IPS-NIHi11 (cell line): ENCODE measurements at places on chromosomes 1 and 21.

DNA sequence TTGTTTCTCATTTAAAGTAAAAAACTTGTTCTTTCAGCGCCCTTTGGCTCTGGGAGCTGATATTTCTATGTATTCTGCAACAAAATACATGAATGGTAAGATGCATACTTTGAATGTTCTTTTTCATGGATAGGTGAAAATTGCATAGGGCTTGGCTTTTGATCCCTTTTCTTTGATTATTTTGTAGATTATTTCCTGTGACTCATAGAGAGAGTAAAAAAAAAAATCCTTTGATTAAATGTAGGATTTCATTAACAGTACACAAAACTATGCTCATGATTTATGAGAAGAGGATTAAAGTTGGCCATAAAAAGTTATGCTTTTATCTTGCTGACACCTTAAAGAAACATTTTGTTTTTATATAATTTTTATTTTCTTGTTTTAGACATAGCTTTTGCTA is 18.7 kb downstream of the CTH start:
- no peak for DNase-seq

- no peak for DNase-seq
These were observed 79.4 kb downstream of the TOMM20 start for GRCh38 chr1:235049217-235049616.

DNA sequence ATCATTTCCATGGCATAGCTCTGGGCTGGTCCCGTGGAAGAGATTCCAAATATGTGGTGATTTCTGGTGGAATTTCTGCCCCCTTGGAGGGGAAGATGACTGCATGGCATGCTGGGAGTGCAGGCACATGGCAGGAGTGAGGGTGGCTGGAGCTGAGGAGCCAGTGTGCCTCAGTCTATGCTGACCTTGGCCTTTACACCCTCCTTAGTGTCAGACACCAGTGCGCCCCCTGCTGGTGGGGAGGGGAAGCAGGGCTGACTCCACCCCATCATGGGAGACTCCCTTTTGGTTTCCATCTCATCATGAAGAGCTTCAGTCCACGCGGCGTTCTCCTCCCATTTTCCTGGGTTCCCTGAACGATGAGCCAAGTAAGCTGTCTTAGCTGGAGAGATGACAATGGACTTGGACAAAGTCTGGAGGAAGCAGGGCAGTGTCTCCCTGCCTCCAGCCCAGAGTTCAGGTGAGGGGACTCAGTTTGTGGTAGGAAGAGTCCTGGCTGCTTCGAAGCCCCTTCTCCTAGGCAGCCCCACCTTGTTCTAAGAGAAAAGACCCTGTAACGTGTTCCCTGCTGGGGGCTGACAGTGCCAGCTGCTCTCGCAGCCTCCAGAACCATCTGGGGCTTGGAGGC is 10.3 kb downstream of the ALX3 start:
- DNase-seq, result peak; percentile 75

DNA sequence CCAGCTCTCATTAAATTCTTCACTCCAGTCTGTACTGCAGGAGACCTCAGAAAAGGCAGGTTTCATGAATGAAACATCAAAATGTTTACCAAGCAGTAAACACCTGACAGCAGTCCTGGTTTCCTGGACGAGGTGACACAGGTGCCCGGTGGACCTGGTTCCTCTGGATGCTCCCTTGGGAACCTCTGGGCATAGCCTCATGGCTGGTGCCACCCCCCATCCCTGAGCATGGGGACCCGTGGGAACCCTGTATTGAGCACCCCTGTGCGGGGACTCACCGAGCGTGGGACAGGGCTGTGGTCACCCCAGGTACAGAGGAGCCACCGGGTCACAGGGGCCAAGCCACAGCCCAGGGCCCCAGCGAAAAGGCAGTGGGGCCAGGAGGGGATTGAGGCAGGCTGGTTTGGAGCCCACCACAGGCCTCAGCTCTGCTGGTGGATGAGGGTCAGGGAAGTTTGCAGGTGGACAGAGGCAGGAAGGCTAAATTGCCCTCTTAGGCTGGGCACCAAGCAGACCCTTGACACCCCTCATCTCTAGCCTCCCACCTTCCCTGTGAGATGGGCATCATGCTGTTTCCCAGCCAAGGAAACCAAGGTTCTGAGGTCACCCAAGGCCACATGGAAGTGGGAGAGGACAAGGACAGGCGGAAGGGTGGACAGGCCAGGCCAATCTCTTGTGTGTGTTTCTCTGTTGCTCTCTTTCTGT is 158.4 kb downstream of the PTPRU start:
- DNase-seq, result no peak

GRCh38 chr1:4408380-4408779 is 246.0 kb upstream of the AJAP1 start:
- no peak for DNase-seq

DNA sequence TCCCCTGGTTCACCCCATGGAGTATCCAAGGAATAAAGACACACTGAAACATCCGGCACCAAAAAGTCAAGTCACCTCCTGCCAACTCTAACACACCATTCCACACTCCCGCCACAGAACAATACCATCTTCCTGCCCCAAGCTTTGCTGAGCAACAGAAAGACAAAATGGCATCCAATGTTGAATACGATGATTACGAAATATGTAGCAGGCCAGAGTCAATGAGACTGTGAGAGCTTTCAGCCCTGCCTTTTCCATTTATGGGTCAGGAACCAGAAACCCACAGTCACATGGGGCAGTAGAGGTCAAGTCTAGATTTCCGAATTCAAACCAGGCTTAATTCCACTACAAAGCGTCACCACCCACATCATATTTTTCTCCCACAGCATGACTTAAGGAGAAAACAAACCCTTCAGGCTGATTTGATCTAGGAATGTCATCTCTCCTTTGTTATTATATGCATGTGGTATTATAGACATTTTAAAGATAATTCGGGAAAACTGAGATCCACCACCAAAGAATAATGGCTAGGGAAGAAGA is 249.8 kb downstream of the SETD4 start:
- DNase-seq, result no peak

DNA sequence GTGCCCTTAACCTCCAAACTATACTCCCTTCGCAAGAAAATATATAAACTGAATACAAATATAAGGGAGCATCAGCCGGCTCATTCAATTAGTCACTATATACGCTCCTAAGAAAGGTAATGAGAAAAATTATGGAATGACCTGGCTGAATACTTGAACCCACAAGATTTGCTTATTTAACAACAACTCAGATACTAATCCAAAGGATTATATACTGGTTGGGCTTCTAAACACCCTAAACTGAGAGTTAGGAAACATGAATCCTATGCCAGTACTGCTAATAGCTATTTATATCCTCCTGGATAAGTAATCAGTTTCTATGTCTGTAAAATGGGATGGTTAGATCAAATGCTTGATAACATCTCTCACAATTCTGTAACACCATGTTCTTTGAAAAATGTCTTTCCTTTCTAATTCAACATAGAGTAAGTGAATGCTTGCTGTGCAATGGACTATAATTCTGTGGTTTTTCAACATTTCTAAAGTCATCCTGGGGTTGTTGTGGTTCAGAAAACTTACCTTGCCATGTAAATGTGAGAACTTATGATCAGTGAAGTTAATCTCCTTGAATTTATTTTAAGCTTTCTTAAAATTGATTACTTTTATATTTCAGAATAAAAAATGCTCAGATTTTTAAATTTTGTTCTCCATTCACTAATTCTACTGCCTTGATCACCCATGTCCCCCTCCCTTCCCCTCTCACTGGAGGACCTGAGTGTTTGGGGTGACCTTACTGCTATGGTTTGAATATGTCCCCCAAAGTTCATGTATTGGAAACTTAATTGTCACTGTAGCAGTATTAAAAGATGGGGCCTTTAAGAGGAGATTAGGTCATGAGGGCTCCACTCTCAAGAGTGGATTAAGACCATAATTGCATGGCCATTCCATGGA is 14.5 kb downstream of the DUSP10 start:
- no peak for DNase-seq

GRCh38 chr1:221736714-221737113 is 5.2 kb downstream of the DUSP10 start:
- DNase-seq, result no peak

DNA sequence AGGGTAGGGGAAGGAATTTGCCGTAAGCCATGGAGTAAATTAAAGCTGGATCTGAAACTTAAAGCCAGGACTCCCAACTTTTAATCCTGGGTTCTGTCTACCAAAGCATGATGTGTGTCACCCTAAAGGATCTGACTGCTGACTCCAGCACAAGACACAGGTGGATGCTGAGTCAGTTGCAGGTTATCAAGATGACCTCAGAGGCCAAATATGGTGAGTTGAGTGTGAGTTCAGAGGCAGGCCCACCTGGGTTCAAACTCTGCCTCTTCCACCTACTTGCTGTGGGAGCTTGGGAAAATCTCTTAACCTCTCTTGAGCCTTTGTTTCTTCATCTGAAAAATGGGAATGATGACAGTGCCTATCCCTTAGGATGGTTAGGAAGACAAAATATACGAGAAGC is 16.7 kb upstream of the LDLRAP1 start:
- no peak for DNase-seq

DNA sequence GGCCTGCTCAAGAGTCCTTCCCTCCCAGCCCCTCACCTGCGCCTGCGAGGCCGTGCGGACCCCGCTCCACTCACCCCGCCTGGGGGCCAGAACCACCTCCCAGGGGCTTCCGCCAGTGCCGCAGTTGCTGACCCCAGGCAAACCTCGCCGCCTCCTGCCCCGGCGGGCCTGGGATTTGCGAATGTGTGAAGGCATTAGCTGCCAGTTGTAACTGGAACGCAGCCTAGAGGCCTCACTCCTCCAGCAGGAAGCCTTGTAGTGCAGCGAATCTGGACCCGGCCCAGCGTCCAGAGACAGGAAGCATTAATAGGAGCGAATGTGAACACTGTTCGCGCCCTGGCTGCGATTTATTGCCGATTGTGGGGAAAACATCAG is 140.9 kb upstream of the ARHGEF16 start:
- peak; percentile 69 for DNase-seq

- DNase-seq, result peak; percentile 97
These were observed at the start of gene WNT9A for GRCh38 chr1:227947676-227948492. Gene WNT9A (minus strand): TSS chr1:227947932. CDS start chr1:227947887, 45 bp downstream.

DNA sequence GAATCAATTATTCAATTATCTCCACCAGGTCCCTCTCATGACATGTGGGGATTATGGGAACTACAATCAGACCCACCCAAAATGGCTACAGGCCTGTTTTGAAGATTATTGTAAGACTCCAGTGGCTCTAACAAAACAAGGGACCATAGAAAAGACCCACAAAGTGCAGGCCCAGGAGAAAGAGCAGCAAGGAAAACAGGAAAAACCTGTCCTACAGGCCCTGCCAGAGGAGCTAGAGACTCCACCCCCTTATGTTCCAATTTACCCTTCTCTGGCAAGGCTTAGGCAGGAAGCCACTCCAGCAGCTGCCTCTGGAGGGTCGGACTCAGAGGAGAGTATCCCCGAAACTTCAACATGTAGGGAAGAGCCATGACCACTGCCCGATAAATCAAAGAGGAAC is 96.5 kb downstream of the LIPI start:
- DNase-seq, result peak; percentile 33

DNA sequence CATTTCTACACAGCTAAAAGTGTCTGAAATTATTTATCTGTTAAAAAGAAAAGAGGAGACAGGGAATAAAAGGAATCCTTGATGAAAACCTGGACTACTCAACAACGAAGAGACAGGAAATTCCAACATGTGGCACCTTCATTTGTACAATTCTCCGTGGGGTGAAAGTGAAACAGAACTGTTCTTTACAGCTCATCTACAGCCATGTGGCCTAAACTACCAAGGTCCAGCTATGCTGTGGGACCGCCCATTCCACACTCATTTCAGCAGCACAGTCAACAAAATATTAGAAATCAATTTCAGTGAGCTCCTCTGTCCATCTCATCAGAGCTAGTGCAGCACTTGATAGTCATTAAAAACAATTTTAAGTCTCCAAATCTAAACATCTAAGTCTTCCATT is 44.0 kb downstream of the UBR4 start:
- DNase-seq, result no peak

- no peak for DNase-seq
These were observed 261.4 kb upstream of the C1orf174 start for GRCh38 chr1:4161366-4162006.

- no peak for DNase-seq
These were observed 51.7 kb downstream of the UMODL1 start for GRCh38 chr21:42122808-42123207.

DNA sequence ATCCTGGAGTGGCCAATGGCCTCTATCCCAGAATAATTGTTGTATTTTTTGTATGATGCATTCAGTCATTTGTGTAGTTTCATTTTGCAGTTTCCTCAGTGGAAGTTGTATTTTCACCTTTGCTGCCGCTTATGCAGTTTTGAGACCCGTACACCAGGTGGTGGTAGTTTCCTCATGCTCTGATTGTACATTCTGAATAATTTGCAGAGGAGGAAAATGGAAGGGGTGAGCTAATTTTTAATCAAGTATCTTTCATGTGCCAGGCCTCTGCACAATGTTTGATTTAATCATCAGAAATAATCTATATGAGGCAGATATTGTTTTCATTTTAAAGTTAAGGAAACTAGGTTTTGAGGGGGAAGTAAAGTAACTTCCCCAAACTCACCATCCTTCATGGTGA is 29.5 kb downstream of the HLX start:
- DNase-seq, result no peak

DNA sequence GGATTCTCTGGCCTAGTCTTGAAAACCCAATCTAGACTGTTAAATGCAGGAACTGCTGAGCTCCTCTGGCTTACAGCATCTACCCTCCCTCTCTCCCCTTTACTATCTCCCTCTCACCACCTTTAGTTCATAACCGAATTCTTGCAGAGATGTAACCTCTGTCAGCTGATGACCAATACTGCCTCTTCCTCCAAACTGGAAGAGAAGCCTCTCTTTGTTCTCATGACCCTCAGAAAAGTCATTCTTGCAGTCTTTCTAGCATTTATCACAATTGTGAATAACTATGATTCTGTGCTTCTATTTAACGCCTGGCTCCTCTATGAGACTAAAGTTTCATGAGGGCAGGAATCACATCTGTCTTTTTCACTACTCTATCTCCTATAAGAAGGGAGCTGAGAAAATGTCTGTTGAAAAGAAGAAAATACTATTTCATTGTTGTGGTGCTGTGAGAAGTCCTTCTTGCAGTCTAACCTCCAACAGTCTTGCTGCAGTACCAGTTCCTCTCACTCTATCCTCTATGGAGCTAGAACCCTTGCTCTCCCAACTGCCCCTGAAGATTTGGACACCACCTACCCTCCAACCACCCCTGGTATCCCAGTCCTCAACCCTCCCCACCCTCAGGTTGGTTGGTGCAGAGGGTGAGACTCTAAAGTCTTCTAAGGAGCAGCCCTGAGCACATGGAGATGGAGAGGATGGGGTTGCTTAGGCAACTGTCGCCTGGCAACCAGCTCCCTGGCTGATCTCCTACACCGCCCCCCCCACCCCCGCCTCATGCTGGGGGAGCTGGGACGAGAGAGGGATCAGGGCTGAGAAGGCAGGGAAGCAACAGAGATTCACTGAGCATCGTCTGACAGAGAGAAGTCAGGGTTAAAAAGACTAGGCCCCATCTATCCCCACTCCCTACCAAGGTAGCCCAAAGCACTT is 13.9 kb downstream of the MEF2D start:
- DNase-seq, result no peak

- no peak for DNase-seq
These were observed 43.7 kb downstream of the SRSF11 start for GRCh38 chr1:70264839-70265238.
